ENCODE measurements at places on chromosomes 5 and 9. TPM values are rescaled to one million over a fixed set of nuclear protein-coding genes. Genes with fewer than 3 reads are reported as not detected.

GRCh38 chr5:55096861-55097260, 5.6 kb upstream of the GZMA start:
- DNase-seq: no peak

RRAGA gene
- 58.8 TPM for total RNA-seq

- no peak for DNase-seq
Measured at GRCh38 chr5:59620535-59621212, 272.9 kb downstream of the PDE4D start.

DNA sequence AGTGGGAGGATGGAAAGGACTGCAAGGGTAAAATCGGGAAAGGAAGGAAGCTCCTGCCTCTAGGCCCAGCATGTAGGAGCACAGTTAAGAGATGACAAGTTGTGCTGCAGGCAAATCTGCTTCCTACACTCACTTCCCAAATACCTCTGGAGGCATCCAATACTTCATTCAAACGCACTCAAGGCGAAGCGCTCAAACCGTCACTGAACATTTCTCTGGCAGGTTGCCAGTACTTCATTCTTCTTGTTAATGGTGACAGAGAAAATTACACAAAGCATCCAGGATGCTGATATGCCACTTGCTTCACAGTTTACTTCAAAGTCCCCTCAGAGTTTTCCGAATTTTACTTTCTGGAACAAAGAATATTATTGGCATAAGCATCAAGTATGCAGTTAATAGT, 59.8 kb downstream of the NREP start:
- no peak for DNase-seq

- peak; percentile 73 for DNase-seq
Measured at GRCh38 chr9:137077010-137077747, at the start of gene UAP1L1. UAP1L1 (plus strand) TSS chr9:137077517; CDS start chr9:137077533, 16 bp downstream.

GRCh38 chr9:108913391-108913790, 20.5 kb downstream of the ELP1 start:
- no peak for DNase-seq

Measured in lower leg skin (tissue), 4 donors.